ENCODE measurements at places on chromosomes 12 and 14.

DNA sequence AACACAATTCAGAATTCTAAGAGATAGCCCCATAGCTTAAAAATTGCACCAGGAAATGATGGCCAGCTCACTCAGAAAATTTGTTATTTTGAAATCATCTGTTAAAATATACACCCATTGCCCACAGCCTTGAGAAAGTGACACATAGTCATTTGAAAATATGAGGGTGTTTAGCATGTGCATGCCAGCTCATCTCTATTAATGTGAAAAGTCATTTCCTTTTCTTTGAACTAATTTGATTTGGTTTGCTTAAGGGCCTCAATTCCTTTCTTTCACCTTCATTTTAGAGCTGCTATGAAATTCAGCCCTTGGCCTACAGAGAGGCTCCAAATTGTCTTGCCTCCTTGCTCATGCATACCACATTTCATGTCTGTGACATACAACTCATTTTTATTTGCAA is 241.4 kb downstream of the PHLDA1 start:
- no peak for ATAC-seq

DNA sequence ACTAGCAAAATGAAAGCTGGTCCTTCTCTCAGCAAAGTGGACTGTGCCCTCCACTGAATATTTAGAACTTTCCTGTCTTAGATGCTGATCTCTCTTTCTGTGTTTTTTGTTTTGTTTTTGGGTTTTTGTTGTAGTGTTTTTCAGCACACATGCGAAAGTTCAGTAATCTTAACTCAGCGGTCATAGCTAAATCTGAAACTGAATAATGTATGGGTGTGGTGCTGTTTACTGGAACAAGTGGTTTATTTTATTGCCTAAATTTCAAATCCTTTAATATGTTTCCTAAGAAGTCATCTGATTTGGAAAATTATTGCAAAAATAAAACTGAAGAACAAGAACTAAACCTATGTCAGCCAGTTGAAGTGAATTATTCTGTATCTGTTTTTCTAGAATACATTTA is 116.0 kb upstream of the LRIG3 start:
- no peak for ATAC-seq

- ATAC-seq = no peak
These were observed 190.2 kb upstream of the LMO3 start for GRCh38 chr12:16796168-16796567.

DNA sequence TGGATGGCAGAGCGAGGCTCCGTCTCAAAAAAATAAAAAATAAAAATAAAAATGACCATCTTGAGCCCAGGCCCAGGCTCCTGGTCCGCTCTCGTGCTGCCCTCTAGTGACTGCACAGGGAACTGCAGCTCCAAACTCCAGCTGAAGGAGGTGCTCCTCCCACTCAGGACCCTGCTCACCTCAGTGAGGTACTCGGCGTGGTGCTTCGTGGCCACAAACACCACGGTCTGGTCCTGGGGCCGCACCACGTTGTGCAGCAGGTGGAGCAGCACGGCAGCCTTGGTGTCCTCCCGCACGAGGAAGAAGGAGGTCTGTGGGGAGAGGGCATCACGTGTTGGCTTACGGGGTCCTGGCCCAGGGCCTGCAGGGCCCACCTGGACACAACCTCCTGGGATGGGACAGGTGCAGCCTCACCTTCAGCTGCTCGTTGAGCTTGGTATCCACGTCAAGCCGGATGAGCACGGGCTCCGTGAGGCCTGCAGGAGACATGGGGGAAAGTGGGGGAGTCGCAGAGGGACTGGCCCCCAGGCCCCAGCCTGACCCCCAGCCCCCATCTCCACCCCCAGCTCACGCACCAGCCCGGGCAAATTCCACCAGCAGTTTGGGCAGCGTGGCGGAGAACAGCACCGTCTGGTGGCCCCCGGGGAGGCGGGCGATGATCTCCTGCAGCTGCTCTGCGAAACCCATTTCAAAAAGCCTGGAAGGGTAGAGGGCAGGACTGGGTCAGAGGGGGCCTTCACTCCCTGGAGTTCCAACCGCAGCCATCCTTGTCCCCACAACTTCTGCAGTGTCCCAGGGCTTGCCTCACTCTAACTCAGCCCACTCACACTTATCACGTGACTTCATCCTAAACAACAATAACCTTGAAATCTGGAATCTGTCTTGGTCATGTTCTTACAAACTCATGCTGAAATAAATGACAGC is 10.6 kb downstream of the DDX54 start:
- peak; percentile 87 for ATAC-seq

GRCh38 chr12:29563636-29564035 is 66.2 kb upstream of the OVCH1 start:
- no peak for ATAC-seq

DNA sequence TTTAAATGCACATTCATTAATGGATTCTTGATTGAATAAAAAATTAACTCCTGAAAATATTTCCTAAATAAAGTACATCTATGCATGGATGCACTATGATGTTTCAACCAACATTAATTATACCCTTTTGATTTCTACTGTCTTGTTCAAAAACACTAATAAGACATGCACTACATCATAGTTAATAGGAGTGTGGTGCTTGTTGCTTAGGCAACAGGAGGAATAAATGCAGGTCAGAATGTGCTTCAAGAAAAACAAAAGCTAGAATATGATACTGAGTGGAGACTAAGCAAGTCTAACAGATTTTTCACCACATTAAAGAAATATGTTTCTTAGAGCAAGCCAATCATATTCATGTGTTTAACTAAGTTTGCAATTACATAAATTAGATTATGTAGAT is 495.8 kb upstream of the GARIN6 start:
- ATAC-seq = no peak

DNA sequence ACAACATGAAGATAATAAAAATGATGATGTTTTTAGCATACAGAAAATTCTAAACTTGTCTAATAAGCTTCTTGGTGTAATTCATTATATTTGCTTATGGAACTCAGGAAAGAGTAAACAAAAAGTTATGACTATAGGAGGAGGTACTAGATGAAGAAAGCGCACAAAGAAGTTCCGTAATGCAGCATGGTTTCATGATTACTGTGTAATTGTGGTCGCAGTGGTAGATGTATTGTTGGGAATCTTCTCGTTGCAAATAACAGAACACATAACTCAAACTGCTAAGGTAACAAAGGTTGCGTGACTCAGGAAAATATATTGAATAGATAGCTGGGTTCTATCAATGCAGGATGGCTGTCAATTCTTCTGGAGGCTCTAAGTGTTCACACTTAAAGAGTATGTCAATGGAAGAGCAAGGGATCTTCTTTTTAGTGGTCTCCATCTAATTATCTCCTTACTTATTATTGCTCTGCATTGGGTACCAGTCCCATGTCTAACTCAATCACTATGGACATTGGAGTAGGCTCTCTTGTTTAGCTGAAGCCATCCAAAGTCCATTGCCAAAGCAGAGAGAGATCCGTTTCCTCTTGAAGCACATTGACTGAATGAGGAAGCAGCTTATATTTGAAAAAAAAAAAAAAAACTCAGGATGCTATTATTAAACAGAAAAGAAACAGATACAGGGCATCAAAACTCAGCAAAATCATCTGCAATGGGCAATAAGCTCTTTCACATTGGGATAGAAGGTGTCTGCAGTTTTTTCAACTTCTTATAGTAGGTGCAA is 283.4 kb upstream of the ATP2B1 start:
- no peak for ATAC-seq

- no peak for ATAC-seq
These were observed 12.3 kb downstream of the SCAF11 start for GRCh38 chr12:45978108-45978507.

GRCh38 chr14:88069677-88070076 is 64.7 kb downstream of the GPR65 start:
- no peak for ATAC-seq

- no peak for ATAC-seq
These were observed 34.4 kb upstream of the EGLN3 start for GRCh38 chr14:33985242-33985641.

DNA sequence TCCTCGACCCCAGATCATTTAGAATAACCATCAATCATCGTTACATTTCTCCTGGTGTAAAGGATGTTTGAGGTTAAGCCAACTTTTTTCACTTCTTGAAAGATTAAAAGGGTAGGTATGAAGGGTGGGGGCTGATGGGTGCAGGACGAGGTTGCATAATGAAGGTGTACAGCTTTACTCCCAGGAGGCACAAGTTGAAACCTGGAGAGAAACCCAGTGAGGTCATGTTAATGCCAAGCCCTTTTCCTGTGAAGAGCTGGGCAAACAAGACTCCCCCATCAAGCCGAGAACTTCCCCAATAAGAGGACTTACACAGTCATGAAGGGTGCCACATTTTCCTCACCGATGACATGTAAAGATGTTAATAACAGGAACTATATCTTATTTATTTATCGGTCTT is 84.3 kb downstream of the FZD10 start:
- ATAC-seq = peak; percentile 68
